Hepatocyte (in vitro differentiated cells): ENCODE measurements at places on chromosomes 11 and 22.

DNA sequence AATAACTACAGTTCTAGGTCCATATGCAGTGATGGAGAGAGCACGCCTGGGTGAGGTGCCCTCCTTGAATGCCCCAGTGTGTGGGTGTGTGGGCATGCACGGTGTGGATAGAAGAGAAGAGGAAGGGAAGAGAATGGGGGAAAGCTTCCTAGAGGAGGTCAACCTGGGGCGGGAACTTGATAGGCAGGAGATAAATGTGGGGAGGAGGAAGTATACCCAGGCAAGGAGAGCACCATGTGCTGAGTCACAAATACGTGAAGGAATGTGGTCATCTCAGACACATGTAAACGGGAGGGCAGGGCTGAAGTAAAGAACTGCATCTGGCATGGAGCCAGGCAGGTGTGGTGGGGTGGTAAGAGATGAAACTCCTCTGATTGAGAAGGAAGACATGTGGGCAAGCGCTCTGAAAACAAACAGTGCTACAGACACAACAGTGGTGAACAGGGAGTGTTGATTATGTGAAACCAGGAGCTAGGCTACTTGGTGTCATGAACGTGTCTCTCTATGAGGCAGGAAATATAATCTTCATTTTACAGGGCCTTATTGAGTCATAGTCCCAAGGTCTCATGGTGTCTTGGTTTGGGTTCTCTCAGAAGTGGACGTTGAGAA, 61.5 kb upstream of the EED start:
- peak; percentile 64 for DNase-seq

- DNase-seq: peak; percentile 66
Measured at GRCh38 chr11:114060392-114061047, 1.0 kb downstream of the ZBTB16 start.

DNA sequence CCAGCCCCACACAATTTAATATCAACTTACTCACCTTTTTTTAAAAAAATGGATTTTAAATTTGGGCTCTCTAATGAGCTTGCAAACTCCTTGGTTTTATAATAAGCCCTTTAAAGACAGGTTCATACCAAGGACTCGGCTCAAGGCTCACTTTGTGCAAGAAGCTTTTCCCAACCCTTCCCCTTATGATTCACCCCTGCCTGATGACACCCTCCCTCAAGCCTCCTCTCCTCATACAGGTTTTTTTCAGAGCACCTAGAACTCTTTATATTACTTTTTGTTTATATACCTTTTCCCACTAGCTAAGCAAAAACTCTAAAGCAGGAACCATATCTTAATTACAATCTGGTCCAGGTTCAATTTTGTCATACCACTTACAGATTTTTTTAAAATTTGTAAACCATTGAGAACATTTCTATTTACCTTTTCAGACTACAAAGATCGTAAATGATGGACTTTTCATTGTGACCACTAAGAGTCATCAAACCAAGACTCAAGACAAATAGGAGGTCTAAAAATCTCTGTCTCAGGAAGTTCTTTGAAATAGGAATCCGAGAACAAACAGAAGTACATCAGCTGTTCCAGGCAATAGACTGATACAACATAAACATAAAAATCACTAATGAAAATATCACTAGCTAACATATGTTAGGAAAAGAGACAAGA, 13.1 kb upstream of the EXPH5 start:
- DNase-seq: no peak

DNA sequence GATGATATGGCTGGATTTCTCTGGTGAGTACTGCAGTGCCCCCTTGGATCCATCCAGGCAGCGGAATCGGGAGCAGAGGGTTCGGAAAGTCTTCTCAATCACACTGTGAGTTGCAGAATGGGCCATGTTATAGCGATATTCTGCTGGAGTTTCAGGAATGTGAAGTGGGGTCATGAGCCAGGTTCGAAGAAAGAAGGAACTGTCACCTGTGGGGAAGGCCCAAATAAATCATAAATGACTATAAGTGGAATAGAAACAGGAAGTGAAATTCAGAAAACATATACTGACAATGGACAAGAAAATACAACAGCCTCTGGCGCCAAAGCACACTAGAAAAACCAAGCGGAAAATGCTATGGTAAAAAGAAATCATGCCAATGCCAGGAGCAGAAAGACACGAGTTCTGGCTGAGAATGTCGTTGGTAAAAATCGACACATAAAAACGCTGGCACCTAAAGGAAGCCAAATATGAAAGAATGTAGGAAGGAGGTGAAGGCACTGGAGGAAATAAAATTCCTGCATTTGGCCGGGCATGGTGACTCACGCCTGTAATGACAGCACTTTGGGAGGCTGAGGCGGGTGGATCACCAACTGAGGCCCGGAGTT, 10.0 kb upstream of the AMBRA1 start:
- no peak for DNase-seq

DNA sequence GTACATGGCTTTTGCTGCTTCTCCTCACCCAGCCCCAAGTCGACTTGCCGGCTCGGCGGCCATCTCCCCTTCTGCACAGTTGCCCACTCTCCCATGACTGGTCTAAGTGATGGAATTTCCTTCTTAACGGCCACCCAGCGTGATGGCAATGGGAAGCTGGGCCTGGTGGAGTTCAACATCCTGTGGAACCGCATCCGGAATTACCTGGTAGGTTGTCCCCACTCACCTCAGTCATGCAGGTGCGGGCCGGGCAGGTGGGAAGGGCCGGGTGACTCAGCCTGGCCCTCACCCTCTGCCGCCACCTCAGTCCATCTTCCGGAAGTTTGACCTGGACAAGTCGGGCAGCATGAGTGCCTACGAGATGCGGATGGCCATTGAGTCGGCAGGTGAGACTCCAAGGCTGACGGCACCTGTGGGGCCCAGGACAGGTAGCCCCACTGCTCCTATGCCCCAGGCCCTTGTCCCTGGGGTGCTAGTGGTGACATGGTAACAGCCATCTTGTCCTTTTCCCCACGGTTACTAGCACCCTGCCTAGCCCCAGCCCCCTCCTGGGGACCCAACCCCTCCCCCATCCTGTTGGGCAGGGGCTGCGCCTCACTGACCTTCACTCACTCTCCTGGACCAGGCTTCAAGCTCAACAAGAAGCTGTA, 28.1 kb downstream of the CAPN1 start:
- DNase-seq: no peak

DNA sequence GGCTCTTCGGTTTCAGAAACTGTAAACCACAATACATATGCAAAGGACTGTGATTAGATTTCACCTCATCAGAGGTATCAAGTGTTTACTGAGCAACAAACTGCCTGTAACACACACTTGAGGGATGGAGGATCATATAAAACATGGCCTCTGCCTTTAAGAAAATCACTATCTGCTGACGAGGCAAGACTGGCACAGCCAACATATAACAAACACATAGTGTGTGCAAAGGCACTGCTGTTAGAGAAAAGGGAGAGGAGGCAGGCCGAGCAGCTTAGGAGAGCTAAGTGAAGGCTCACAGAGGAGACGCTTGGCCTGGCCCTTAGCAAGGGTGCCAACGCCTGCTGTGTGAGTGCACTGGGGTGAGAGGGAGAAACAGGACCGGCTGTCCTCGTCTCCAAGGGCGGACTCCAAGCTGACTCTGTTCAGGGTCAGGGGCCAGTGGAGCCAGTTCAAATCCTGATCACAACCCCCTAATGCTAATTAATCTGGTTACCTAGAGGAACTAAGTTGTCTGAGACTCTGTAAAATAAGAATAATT, 48.2 kb downstream of the LRFN4 start:
- no peak for DNase-seq

DNA sequence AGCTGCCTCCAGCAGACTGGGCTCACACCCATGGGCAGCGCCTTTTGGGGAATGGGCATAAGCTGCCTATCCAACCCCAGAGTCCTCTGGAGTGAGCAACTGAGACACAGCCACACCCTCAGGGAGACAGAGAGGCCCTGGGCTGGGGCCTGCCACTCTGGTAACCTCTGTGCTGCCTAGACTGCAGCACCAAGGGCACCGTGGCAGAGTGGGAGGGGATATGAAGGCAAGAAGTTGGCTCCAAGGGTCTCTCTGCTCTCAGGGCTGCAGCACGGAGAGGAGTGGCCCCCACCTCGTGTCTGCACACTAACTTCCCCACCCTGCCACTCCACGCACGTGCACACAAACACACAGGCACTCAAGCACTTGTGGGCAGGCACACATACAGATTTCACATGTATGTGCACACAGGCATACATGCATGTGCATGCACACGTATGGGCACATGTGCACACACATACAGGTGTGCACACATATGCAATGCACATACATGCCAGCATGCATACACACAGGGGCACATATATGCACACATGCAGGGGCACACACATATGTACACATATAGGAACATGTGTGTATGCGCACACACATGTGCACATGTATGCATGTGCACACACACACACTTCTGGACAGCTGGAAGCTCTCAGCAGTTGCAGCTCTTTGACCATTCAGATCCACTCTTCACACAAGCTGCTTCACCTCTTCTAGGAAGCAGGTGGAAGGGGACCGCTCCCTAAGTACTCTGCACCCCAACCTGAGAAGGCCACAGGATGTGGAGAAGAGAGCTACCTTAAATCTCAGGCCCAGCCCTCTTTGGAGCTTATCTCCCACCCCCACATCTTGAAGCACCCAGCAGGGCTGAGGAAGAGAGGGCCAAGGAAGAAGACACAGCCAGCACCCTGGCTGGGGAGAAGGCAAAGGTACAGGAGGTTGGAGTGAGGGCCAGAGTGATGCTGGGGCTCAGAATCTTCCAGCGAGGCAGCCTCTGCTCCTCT, 4.3 kb downstream of the IGSF9B start:
- DNase-seq: no peak

DNA sequence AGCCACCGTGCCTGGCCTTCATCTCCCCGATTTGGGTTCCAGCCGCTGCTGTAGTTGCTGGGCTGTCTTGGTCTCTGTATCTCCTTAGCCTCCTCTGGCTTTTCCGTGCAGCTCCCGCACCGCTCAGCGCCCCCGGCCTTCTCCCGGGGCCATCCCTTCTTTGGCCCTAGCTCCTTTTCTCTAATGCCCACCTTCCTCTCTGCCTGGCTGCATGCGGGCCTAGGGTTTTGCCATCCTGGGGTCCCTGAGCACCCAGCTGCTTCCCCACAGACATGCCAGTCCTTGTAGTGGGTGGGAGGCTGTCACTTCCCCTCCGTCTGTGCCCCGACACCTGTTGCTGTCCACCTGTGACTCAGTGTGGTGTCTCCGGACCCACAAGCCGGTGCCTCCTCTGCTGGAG, 36.4 kb downstream of the KCNJ4 start:
- peak; percentile 2 for DNase-seq

- DNase-seq: no peak
Measured at GRCh38 chr11:69396948-69397307, 84.5 kb upstream of the LINC01488 start.

DNA sequence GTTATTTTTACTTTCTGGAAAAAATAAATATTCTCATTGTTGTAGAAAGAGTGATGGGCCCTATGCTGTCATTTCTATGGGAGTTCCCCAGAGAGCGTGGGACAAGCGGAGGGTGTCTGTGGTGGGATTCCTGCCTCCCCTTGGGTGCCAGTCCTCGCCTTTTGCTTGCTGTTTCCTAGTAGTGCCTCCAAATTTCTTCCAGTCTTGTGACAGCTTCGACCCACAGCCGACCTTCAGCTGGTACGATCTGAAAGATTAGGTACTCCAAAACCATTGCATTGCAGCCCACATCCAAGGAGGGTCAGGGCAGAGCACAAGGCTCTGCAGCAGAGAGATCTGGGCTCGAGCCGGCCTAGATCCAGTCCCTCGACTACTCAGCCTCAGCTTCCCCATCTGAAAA, 58.9 kb upstream of the EMID1 start:
- no peak for DNase-seq

DNA sequence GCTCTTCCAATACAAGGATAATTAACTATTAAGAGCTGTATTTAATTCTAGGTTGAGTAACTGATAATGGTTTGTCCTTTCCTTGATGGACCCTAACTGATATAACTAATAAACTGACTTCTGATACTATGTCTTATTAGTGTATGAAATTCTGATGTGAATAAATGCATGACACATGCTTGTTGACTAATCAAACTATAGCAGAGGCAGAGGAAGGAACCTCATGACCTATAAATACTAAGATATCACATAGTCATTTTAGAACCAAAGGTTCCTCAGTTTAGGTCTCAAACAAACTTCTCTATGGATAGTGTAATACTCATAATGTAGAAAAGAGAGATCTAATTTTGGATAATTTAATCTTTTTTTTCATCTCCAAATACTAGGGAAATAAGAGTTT, 4.8 kb upstream of the HBD start:
- DNase-seq: no peak

DNA sequence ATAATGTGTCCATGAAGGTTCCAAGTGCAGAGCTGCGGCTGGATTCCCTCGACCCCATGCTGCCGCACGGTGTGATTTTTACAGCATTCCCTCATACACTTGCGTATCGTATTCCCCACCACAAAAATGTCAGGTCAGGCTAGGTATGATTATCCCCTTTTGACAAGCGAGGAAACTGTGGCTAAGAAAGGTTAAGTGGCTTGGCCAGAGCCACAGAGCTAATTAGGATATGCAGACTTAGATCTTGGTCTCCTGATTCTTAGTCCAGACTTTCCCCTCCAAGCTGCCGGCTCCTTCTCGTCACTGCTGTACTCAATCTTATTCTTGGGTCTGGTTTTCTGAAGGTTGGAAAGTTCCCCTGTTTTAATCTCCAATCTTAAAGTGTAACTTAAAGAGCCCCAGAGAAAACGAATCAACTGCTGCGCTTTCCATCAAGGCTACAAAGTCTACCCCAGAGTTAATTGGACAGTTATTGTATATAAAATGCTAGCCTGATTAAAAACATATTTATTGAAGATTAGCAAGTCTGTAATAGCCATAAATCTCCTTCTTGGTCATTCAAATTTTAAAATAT, 176.6 kb downstream of the ADAMTS15 start:
- DNase-seq: no peak

- no peak for DNase-seq
Measured at GRCh38 chr11:11451501-11452005, 98.5 kb upstream of the CSNK2A3 start.

GRCh38 chr11:35165423-35166368, 26.7 kb downstream of the CD44 start:
- DNase-seq: no peak

GRCh38 chr22:50738649-50739227, 734 bp downstream of the ACR start:
- no peak for DNase-seq

- no peak for DNase-seq
Measured at GRCh38 chr22:17939579-17939978, 84.8 kb downstream of the MICAL3 start.

- peak; percentile 53 for DNase-seq
Measured at GRCh38 chr11:117861151-117862018, 15.1 kb downstream of the FXYD6 start.

- DNase-seq: peak; percentile 83
Measured at GRCh38 chr22:37428649-37429586, 1.6 kb upstream of the ELFN2 start.

GRCh38 chr11:102513869-102514268, 16.7 kb downstream of the MMP7 start:
- peak; percentile 62 for DNase-seq

- peak; percentile 34 for DNase-seq
Measured at GRCh38 chr11:46293641-46294103, 16.2 kb downstream of the CREB3L1 start.

- no peak for DNase-seq
Measured at GRCh38 chr22:27794226-27794625, 7.3 kb downstream of the MN1 start.
